ENCODE measurements at places on chromosomes 5 and 9.
A peak's percentile ranks its signal among the peaks of the same experiment; 100 is the strongest.

GRCh38 chr5:94944160-94944559 is 325.7 kb downstream of the SLF1 start:
- DNase-seq, result no peak

- no peak for DNase-seq
Observed at GRCh38 chr5:76224898-76225297, 141.7 kb downstream of the SV2C start.

DNA sequence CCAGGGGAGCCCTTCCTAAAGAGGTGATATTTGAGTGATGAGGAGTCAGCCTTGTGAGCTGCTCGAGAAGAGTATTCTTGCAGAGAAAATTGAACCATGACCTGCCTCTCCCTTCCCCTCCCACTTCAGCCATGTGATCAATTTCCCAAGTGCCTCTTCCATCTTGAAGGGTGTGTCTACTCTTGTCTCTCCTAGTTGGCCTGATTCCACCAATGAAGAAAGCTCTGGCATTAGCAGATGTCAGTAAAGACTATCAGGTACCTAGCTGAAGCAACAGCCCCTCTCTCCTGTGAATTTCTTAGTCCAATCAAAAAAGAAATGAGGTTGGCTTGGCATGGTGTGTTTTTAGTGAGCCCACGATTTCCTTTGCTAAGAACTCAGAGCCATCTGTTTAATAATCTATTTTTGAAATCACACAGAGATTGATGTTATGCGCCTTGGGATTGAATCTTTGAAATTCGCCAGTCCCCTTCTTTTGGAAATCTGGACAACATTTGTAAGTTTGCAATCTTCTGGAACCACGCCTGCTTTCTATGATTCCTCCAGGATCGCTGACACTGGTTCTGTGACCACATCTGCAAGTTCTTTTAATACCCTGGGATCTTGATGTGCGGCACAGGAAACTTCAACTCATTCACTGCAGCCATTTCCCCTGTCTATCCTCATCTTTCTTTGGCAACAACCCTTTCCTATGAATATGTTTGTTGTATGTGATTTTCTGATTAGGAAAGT is 404.6 kb downstream of the DMRT2 start:
- no peak for DNase-seq

GRCh38 chr5:65903581-65903980 is 22.8 kb upstream of the ERBIN start:
- no peak for DNase-seq

- DNase-seq, result peak; percentile 25
Observed at GRCh38 chr5:147234825-147235635, at the start of gene STK32A. TSS of gene STK32A (plus strand) at chr5:147235026. CDS start at chr5:147239635, 4,609 bp downstream.

DNA sequence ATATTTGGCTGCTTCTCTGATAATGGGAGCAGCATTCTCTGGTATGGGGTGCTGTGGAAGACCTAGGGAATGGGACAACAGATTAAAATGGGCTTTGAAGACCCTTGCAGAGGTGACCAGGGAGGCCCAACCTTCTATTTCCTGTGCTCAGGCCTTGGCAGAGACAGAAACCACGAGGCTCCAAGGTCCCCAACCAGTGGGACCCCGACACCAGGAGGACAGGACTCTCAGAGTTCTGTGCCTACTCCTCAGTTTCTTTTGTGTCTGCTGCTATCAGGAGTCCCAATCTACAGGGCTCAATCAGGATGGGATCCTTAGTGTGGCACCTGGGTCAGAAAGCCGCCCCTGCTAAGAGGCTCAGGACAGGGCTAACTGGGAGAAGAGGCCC is 29.3 kb downstream of the CSF2 start:
- DNase-seq, result no peak

DNA sequence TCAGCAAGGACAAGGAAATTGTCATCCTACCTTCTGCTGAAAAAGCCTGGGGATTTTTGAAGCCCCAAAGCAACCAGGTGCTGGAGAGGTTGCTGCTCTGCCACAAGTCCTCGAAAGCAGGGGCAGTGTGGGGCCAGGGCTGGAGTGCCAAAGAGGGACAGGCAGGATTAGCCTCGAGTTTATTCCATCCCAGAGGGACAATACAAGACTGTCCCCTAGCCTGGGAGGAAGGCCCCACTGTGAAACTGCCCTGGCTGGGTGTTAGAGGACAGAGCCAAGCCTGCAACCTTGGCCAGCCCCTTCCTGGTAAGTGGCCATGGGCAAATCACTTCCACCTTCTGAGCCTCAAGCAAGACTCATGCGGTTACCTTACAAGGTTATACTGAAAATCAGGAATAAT is 55.1 kb downstream of the WHRN start:
- no peak for DNase-seq

DNA sequence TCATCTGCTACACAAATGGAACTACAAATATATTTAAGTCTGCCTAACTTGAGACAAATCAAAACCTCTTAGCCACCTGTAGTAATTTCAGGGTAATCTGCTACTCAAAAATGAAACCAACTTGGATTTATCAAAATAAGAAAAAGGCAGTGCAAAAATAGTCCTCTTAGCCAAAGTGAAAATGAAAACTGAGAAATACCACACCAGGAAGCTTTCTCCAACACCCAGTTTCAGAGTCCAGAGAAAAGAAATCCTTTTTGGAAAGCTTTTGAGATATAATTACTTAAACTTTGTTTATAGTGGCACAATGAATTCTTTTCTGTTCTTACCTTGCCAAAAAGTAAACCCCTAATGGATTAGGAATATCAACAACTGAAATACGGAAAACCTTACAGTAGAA is 990.4 kb downstream of the EFNA5 start:
- no peak for DNase-seq

GRCh38 chr9:110451726-110452125 is 114.1 kb upstream of the TXNDC8 start:
- DNase-seq, result no peak

GRCh38 chr5:109792613-109793012 is 102.9 kb downstream of the MAN2A1 start:
- no peak for DNase-seq

DNA sequence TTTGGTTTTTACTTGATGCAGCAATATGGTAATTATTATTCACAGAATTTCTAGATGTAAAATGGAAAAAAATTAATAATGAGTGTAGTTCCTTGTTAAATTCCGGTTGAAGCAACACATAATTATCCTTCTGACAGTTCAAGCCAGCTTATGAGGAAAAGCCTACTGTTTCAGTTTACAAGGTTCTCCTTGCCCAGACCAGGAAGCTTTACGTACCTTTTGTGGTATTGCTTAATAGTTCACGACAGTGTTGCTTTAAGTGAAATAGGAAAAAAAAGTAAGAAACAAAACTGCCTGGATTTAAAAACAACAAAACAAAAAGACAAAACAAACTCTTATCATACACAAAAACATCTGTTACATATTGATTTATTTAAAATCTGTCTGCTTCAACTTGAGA is 547.3 kb upstream of the C9orf72 start:
- no peak for DNase-seq

- DNase-seq, result peak; percentile 12
Observed at GRCh38 chr9:122370869-122371755, at the start of gene PTGS1. TSS of gene PTGS1 (plus strand) at chr9:122371024. CDS start at chr9:122371085, 61 bp downstream.

GRCh38 chr5:153883854-153884611 is 154.7 kb downstream of the FAM114A2 start:
- no peak for DNase-seq

DNA sequence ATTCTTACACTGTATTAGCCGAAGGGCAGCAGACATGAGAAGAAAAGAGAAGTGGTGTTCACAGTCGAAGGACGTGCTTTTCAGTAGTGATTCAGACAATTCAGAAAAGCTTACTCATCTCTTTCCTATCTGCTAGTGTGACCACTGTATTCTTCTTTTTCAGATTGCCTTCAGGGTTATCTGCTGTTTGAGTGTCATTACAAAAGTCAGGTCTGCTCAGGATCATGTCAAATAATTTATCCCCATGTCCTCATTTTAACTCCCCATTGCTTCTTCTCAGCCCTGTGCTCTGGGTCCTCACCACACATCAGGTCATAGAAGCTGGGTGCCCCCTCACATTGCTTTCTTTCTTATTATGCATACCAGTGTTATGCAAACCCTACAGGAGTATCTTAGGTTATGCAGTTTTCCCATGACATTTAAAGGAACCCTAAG is 394.0 kb downstream of the CETN3 start:
- no peak for DNase-seq

GRCh38 chr9:13810510-13810909 is 503.4 kb downstream of the NFIB start:
- no peak for DNase-seq

DNA sequence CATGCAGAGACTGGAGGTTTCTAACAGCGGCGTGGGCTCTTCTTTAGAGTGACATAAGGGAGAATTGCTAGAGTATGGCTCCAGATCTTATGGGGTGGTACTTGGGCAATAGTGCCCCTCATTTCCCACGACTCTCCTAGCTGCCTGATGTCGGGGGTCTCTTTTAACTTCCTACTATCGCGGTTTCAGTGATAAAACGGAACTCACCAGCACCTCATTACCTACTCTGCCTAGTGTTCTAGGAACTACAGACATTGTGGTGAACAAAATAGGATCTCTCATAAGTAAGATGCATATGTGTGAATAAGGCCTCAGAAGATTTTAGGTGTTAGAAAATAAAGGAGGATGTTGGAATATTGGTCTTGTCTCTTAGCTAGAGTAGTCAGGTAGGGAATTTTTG is 1.1 kb downstream of the ICE1 start:
- DNase-seq, result no peak

- peak; percentile 19 for DNase-seq
Observed at GRCh38 chr5:81718300-81718699, 32.6 kb downstream of the SSBP2 start.

DNA sequence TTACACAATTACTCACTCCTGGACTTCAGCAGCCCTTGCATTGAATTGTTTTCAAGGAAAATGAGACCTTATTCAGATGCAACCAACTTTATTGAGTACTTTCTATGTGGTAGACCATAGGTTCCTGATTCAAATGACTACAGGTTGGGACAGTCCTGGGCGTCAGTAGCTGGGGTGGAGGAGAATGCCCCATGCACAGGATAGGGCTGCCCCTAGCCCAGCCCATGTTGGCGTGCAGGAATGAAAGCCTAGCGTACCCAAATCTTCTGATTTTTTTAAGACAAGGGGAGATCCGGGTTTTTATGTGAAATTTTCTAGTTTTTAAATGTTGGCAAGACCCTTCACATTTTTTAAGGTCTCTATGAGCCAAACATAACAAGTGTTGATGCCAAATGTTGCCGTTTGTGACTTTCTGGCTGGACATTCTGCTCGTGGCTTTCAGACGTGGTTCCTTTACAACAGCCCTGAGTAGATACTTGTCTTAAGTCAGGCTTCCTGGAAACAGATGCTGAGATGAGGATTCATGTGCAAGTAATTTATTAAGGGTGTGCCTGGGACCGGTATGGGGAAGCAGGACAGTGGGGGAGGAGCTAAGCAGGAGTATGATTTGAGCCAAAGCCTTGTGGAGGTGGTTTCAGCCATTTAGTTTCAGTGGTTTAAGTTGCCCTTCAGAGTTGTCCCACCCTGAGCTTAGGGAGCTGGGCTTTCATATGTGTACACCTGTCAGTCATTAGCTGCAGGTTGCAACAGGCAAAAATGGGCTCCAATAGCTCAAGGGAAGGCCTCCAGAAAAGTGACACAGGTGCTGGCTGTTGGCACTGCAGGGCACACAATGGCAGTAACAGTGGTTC is 154.1 kb downstream of the NTRK2 start:
- DNase-seq, result no peak

DNA sequence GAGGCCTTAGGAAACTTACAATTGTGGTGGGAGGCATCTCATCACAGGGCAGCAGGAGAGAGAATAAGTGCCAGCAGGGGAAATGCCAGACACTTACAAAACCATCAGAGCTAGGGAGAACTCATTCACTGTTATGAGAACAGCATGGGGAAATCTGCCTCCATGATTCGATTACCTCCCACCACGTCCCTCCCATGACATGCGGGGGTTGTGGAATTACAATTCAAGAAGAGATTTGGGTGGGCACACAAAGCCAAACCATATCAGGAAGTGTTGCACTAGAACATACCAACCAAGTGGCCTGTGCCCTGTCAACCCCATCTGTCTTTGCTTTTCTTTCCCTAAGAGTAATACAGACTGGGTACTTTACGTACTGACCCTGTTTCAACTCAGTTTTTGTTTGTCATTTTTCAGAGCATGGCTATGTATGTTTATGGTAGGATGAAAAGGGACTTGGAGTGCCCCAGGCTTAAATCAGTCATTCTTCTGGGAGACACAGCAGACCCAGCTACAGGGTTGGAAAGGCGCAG is 58.3 kb upstream of the TGFBR1 start:
- DNase-seq, result no peak

GRCh38 chr9:88660611-88661010 is 125.6 kb downstream of the NXNL2 start:
- no peak for DNase-seq

GRCh38 chr5:66247176-66247960 is 103.3 kb downstream of the SREK1 start:
- DNase-seq, result no peak

DNA sequence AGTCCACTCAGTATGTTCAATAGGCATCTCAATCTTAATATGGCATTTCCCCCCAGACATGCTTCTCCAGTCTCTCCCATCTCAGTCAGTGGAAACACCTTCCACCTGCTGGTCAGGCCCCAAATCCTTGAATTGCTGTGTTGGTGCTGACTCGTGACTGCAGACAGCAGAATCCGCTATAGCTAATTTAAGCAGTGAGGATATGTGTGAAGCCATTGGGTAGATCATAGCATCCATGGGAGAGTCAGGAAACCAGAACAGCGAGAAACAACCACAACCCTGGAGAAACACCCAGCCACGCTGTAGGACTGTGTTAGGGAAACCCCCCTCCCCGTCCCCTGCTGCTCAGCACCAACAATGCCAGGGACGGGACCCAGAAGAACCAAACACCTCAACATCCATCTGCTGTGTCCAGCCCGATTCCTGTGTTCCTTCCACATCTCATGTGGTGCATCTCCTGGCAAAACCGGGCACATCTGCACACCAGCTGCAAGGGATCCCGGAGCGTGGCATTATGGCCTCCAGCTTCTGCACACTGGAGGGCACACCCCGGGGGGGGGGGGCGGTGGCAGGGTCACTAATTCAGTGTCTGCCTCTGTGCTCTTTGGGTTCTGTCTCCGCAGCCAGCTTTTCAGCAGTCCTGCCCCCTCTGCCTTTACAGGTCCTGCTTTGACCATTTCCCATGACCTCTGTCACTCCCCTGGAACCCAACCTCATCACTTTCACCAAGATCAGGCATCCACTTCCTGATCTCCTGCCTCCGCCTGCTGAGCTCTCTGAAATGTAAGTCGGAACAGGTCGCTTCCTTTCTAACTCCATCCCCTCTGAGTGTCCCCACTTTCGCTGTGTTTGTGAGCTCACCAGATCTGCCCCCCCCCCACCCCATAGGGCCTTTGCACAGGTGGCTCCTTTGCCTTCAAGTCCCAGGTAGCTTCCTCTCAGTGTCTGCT is 2.4 kb upstream of the PLEKHG4B start:
- no peak for DNase-seq

All from renal cortex interstitium (tissue), 15 donors.